ENCODE measurements at places on chromosomes 3 and 15. TPM values are rescaled to one million over a fixed set of nuclear protein-coding genes. Genes with fewer than 3 reads are reported as not detected.

- H3K4me1 ChIP-seq = no peaks in the 10 kb centered on the region
- H3K27me3 ChIP-seq = peaks cover 3% of the 10 kb centered on the region
- no peak overlapping the region for H3K4me3 ChIP-seq
- no peaks in the 10 kb centered on the region for H3K36me3 ChIP-seq
- no peak overlapping the region for H3K27ac ChIP-seq
- no peak for DNase-seq
Measured at GRCh38 chr3:123287962-123288302, 86.2 kb downstream of the SEC22A start.

GRCh38 chr15:37133602-37134001 is 33.3 kb upstream of the MEIS2 start:
- H3K27ac ChIP-seq = no peak overlapping the region
- H3K4me1 ChIP-seq = no peaks in the 10 kb centered on the region
- no peaks in the 10 kb centered on the region for H3K36me3 ChIP-seq
- DNase-seq = no peak
- H3K4me3 ChIP-seq = no peak overlapping the region

DNA sequence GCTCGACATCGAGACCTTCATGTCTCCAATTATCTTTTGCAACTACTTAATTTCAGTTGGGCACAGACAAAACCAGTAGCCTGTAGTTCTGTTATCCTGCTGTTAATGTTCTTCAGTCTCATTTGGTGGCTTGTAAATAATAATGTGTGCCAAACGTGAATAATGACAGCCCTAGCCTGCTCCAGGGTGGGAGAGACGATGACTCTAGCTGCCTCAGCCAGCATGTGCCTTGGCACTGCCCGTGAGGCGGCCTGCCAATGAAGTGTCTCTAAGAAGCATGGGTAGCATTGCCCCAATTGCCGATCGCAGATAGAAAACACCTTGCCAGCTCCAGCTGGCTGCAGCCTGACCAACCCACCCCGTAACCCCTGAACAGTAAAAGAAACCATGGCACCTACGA is 58.8 kb downstream of the ASB7 start:
- DNase-seq = no peak
- no peaks in the 10 kb centered on the region for H3K27me3 ChIP-seq
- H3K4me1 ChIP-seq = peaks cover 11% of the 10 kb centered on the region
- H3K4me3 ChIP-seq = no peak overlapping the region
- no peaks in the 10 kb centered on the region for H3K36me3 ChIP-seq

Gene IQCF5
- not detected for total RNA-seq

DNA sequence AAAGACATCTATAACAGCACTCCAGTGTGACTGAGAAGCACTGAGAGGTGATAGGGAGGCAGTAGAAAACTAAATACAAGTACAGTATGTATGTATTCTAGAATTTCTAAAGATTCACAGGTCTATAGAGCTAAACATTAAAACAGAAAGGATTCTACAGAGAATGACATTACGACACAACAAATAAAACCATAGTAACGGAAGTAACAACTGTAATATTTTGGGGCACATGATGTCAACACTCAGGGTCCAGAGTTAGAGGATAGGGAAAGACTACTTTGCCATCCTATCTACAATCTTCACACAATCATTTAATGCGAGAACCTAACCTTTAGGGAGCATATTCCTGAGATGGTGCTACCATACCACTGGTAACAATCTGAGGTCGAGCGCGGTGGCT is 13.6 kb downstream of the UBXN7 start:
- H3K4me1 ChIP-seq = no peaks in the 10 kb centered on the region
- H3K4me3 ChIP-seq = no peak overlapping the region
- no peak overlapping the region for H3K27ac ChIP-seq
- no peaks in the 10 kb centered on the region for H3K36me3 ChIP-seq

Gene CD96
- total RNA-seq = not detected
